Muscle of back (tissue), 13 donors: ENCODE measurements at places on chromosomes 5 and 9.

- peak; percentile 87 for DNase-seq
Observed at GRCh38 chr9:130128733-130129431, 43.3 kb upstream of the NCS1 start.

- no peak for DNase-seq
Observed at GRCh38 chr5:41406424-41406823, 104.0 kb downstream of the PLCXD3 start.

GRCh38 chr9:2336055-2336454 is 285.5 kb upstream of the VLDLR start:
- DNase-seq: no peak

- no peak for DNase-seq
Observed at GRCh38 chr9:1267141-1267570, 217.0 kb downstream of the DMRT2 start.

GRCh38 chr5:125160787-125161502 is 414.5 kb upstream of the ZNF608 start:
- DNase-seq: no peak

DNA sequence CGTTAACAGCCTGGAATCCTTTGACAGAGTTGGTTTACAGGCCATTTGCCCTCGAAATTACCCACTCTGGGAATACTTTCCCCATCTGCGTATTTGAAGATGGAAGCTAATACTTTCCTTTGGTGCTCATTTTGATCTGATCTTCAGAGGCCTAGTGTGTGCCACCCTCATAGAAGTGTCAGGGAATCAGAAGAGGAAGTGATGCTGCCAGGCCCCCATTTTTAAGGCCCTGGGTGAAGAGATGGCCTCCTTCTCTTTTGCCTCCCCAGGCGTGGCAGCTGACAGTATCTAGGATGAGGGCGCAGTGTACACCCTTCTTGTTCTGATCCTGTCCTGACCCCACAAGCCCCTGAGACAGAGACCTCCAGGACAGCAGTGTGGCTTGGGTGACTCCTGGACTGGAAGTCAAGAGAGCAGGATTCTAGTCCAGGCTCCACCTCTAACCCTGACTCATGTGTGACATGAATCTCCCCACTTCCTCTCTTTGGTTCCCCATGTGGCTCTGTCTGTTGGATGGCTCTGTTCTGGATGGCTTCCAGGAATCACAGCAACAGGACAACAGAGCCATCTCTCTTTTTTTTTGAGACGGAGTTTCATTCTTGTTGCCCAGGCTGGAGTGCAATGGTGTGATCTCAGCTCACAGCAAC is 27.8 kb downstream of the CSF1R start:
- peak; percentile 52 for DNase-seq

DNA sequence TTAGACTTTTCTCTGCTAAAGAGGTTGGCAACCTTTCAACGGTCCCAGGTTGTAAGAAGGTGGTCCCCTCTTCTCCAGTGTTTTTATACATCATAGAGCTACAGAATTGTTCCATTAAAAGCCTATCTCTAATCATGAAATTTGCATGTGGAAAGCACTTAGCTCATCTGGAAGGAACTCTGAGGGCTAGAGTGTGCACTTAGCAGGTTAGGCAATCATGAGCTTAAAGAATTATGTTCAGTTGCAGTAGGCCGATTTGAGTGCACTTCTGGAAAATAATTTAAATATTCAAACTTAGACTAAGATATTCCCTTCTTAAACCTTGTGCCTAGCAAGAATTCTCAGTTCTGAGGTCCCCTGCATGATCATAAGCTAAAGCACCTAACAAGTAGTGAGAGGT is 468.7 kb downstream of the SPATA31D1 start:
- DNase-seq: no peak

- no peak for DNase-seq
Observed at GRCh38 chr5:73152411-73153388, 20.3 kb upstream of the TMEM174 start.

DNA sequence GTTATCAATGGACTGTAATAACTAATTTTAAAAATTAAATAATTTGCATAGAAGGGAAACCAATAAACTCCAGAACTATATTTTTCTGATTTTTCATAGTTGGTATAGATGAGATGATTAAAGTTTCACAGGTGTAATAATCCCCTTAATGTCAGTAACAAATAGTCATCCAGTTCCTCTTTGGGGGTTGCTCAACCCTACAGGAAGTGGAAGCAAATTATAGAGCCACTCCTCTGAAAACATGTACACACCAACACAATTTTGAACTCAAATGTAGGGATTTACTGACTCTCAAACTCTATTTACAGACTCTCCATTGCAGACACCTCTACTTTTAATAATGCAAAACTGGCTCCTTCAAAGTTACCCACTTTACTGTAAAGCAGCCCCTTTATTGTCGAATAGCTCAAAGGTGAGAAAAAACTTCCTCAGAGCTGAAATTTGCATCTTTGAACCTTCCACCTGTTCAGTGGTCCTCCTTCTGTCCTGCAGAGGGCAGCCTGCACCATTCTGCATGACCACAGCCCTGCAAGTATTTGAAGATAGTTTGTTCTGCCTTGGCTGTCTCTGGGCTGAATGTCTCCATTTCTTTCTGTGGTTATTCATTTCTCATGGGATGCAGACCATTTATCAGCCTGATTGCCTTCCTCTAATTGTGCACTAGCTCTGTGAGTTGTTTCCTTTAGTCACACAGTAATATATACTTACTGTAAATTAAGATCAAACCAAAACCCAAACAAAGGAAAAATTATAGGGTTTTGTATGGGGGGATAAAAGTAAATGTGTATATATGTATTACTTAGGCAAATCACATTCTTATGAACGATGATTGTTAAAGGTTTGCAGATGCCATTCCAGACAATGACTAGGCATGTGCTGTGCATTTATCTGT is 383.2 kb upstream of the SGCD start:
- DNase-seq: peak; percentile 77
